ENCODE measurements at places on chromosomes 3 and 15. TPM values are rescaled to one million over a fixed set of nuclear protein-coding genes. Genes with fewer than 3 reads are reported as not detected.

- H3K27ac ChIP-seq, result no peak overlapping the region
- H3K27me3 ChIP-seq, result no peaks in the 10 kb centered on the region
- H3K4me3 ChIP-seq, result no peak overlapping the region
Measured at GRCh38 chr15:26376243-26376642, 396.6 kb downstream of the GABRB3 start.

- no peaks in the 10 kb centered on the region for H3K4me1 ChIP-seq
- H3K27me3 ChIP-seq, result peaks cover 2% of the 10 kb centered on the region
- DNase-seq, result no peak
- H3K27ac ChIP-seq, result no peak overlapping the region
- no peaks in the 10 kb centered on the region for H3K36me3 ChIP-seq
Measured at GRCh38 chr3:169354774-169355501, 308.6 kb downstream of the MECOM start.

DNA sequence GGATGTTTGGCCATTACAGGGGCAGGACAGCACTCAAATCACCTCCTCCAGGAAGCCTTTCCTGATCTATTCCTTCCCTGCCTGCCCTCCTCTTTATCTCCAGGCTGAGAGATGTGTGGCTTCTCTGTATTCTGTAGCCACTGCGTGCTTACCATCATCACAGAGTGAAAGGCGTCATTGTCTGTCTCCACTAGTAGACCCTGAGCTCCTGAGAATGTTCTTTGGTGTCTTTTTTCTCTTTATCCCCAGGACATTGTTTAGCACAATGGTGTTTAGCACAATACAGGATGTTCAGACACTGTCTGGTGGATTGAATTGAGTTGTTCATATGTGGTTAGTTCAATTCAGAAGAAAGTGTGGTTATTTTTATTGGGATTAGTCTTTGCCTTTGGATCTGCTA lies 26.2 kb upstream of the LARS2 start:
- H3K4me1 ChIP-seq, result no peaks in the 10 kb centered on the region
- DNase-seq, result no peak
- H3K27me3 ChIP-seq, result peaks cover 2% of the 10 kb centered on the region
- no peak overlapping the region for H3K4me3 ChIP-seq

GRCh38 chr3:150327678-150328653 lies 80.1 kb upstream of the TSC22D2 start:
- H3K27ac ChIP-seq, result no peak overlapping the region
- H3K27me3 ChIP-seq, result peaks cover 3% of the 10 kb centered on the region
- no peak for DNase-seq
- no peaks in the 10 kb centered on the region for H3K4me1 ChIP-seq
- no peaks in the 10 kb centered on the region for H3K36me3 ChIP-seq
- no peak overlapping the region for H3K4me3 ChIP-seq

DNA sequence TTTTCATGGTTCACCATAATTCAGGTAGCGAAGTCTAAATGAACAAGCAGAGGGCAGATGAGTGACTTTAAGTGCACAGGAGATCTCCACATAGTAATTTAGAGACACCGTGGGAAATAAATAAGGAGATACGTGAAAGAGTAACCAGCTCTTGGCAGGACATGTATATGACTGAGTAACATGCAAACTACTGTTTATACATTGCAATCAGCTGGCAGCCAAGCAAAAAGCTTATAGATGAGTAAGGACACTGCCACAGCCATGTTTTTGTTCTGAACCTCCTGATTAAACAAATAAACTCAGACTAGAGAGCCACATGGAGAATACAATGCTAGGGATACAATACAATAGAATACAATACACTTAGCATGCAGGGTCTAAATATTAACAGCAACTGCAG lies 252.4 kb downstream of the FHIT start:
- no peak overlapping the region for H3K27ac ChIP-seq
- no peak for DNase-seq
- no peaks in the 10 kb centered on the region for H3K27me3 ChIP-seq
- H3K4me1 ChIP-seq, result no peaks in the 10 kb centered on the region

GRCh38 chr15:72365844-72366243 lies 10.0 kb downstream of the HEXA start:
- no peak overlapping the region for H3K4me3 ChIP-seq
- peaks cover 21% of the 10 kb centered on the region for H3K36me3 ChIP-seq
- no peaks in the 10 kb centered on the region for H3K27me3 ChIP-seq
- peaks cover 4% of the 10 kb centered on the region for H3K4me1 ChIP-seq
- no peak overlapping the region for H3K27ac ChIP-seq
- no peak for DNase-seq

- H3K27me3 ChIP-seq, result no peaks in the 10 kb centered on the region
- no peaks in the 10 kb centered on the region for H3K36me3 ChIP-seq
- H3K4me1 ChIP-seq, result peaks cover 18% of the 10 kb centered on the region
- H3K4me3 ChIP-seq, result no peak overlapping the region
- no peak for DNase-seq
Measured at GRCh38 chr3:15861163-15861562, 63.4 kb upstream of the ANKRD28 start.

DNA sequence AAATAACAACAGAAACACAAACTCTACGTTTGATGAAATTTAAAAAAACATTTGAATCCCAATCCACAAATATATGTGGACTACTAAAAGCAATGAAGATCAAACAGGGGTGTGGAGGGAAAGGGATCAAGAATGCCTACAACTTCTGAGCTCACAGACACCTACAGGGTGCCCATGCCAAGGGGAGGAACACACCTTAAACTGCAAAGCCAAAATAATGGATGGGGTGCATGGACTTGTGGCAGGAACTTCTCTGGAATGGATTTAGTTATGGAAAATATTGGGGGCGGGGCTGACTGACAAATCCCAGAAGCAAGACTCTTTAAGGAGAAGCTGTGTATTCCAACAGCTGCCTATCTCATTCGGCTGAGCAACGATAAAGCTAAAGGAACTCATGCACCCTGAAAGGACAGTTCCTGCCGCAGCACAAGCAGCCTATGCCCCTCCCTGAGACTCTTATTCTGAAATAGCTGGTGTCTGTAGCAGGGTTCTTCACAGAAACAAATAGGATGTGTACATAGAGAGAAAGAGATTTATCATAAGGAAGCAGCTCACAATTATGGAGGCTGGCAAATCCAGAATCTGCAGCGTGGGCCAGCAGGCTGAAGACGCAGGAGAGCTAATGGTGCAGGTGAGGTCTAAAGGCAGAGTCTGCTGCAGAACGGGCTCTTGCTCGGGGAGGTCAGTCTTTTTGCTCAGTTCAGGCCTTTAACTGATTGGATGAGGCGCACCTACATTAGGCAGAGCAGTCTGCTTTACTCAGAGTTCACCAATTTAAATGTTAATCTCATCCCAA lies 24.5 kb upstream of the PLA2G4D start:
- H3K4me1 ChIP-seq, result no peaks in the 10 kb centered on the region
- no peaks in the 10 kb centered on the region for H3K27me3 ChIP-seq
- no peak overlapping the region for H3K27ac ChIP-seq
- no peaks in the 10 kb centered on the region for H3K36me3 ChIP-seq
- no peak for DNase-seq
- no peak overlapping the region for H3K4me3 ChIP-seq

DNA sequence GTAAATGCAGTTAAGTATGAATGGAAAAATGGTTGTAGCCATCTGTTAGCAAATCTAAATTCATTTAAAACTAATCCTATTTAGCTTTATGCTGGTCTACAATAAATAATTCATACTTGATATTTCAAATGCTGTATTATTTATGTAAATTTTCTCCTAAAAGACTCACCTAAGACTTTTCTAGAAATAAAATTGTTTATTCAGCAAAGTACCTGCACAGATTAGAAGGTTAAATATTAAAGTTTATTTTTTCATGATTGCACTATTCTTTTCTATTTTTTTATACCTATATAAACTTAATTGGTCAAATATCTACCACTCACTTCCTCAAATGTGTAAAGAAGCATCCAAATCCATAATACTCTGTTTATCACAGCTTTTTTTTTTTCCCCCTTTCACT lies 45.2 kb downstream of the MBNL1 start:
- H3K36me3 ChIP-seq, result peaks cover 9% of the 10 kb centered on the region
- no peak overlapping the region for H3K27ac ChIP-seq
- H3K4me3 ChIP-seq, result no peak overlapping the region
- H3K27me3 ChIP-seq, result no peaks in the 10 kb centered on the region
- DNase-seq, result no peak

- no peak for DNase-seq
- H3K27me3 ChIP-seq, result no peaks in the 10 kb centered on the region
- no peaks in the 10 kb centered on the region for H3K36me3 ChIP-seq
- no peak overlapping the region for H3K4me3 ChIP-seq
- no peaks in the 10 kb centered on the region for H3K4me1 ChIP-seq
- H3K27ac ChIP-seq, result no peak overlapping the region
Measured at GRCh38 chr3:59850417-59850816, 800.6 kb upstream of the CFAP20DC start.

- H3K4me3 ChIP-seq, result no peak overlapping the region
- no peak overlapping the region for H3K27ac ChIP-seq
- H3K36me3 ChIP-seq, result no peaks in the 10 kb centered on the region
- H3K27me3 ChIP-seq, result peaks cover 13% of the 10 kb centered on the region
- H3K4me1 ChIP-seq, result no peaks in the 10 kb centered on the region
Measured at GRCh38 chr3:196341137-196341536, 2.9 kb upstream of the TM4SF19 start.

DNA sequence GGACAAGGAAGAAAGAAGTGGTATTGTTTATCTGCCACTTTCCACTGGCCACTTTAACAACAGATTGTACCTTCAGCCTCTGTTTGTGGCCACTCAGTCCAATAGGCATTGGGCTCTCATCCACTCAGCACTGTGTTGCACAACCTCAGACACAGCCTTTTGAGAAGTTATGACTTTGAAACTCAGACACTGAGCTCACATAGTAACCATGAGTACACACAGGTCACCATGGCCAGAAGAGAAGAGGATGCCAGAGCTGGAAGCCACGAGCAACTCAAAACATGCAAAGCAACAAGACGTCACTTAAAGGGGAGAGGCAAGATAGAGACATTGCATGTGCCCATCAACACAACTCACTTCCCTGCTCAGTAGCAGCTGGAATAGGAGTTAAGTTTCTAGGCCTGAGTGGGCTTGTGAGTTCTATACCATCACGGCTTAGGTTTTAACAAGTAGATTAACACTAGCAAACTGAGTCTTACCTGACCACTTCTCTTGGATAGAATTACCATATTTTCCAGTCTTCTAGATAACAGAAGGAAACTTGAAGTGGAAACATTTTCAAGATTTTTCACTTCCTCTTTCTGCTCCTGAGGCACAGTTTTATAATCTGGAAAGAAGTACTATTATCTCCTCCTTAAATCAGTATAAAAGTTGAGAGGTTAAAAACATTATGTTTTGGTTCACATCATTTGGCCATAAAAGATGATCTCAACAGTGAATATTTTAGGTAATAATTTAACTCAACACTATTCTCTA lies 103.5 kb downstream of the IMPG2 start:
- no peak for DNase-seq
- H3K4me1 ChIP-seq, result no peaks in the 10 kb centered on the region
- H3K27me3 ChIP-seq, result no peaks in the 10 kb centered on the region
- H3K27ac ChIP-seq, result no peak overlapping the region

DNA sequence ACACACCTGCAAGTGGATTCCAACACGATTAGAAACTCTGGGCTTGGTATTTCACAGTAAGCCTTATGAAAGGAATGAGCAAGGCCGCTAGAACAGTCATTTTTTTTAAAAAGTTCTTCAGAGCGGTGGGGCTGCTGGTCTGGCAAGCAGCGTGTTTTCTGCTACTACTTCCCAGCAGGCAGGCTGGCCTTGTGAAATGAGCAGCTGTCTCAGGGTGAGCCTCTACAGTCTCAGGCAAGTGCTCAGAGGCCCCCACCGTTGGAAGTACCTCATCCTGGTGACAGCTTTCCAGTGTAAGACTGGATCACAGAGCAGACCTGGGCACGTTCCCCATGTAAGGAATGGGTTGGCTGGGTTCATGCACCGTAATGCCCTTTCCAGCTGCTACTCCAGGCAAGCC lies 119.2 kb downstream of the LRIG1 start:
- no peaks in the 10 kb centered on the region for H3K27me3 ChIP-seq
- DNase-seq, result no peak
- H3K4me3 ChIP-seq, result no peak overlapping the region
- H3K4me1 ChIP-seq, result no peaks in the 10 kb centered on the region
- peaks cover 96% of the 10 kb centered on the region for H3K36me3 ChIP-seq

DNA sequence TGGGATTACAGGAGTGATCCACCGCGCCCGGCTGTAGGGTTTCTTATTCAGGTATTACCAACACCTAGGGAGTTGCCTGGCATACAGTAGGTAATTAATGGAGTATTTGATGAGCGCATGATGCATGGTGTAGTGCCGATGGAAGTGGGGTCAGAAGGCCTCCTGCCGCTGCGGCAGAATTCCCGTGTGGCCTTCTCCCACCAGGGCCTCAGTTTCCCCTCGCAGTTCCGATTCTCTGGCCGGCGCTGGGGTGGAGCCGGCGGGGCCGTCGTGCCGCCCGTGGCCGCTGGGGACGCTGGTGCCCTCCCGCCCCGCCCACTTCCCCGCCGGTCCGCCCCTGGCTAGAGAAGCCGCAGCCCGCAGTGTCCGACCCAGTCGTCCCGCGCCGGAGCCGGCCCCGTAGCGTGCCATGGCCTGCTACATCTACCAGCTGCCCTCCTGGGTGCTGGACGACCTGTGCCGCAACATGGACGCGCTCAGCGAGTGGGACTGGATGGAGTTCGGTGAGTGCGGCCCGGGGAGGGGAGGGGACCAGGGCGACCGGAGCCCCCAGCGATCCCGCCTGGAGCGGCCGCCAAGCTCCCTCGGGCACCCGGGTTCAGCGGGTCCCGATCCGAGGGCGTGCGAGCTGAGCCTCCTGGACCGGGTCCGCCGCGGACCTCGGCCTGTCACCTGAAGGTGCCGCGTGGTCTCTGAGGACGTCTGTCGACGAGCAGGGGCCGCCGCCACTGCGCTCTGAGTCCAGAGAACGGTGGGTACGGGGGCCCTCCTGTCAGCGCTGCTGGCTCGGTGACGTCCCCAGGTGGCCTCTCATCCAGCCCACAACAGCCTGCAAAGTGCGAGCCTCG lies at the start of gene IRAK2:
Gene IRAK2, plus strand, starts transcription at position 374 of the 848 bp plus-strand sequence. Its CDS starts 36 bp downstream, at position 410.
- H3K27ac ChIP-seq, result no peak within 1 kb of the TSS
- H3K36me3 ChIP-seq, result no peaks in the 10 kb centered on the region
- no peaks in the 10 kb centered on the region for H3K27me3 ChIP-seq
- H3K4me1 ChIP-seq, result peaks cover 19% of the 10 kb centered on the region
- peak; percentile 39 for DNase-seq

- H3K4me1 ChIP-seq, result no peaks in the 10 kb centered on the region
- no peaks in the 10 kb centered on the region for H3K36me3 ChIP-seq
- H3K4me3 ChIP-seq, result no peak overlapping the region
- H3K27ac ChIP-seq, result no peak overlapping the region
Measured at GRCh38 chr3:29576181-29576580, 295.3 kb downstream of the RBMS3 start.

The ALDH1L1 gene
- 0.20 TPM for total RNA-seq

The OR5K2 gene
- total RNA-seq, result not detected

The EPHB3 gene
- total RNA-seq, result 0.36 TPM

The UTS2B gene
- 0.32 TPM for total RNA-seq

The OXTR gene
- 0.10 TPM for total RNA-seq

The CHRNA7 gene
- total RNA-seq, result 0.16 TPM

The UBA3 gene
- total RNA-seq, result 62.7 TPM

The MFAP1 gene
- 9.6 TPM for total RNA-seq

The CASR gene
- not detected for total RNA-seq

The RPL22L1 gene
- total RNA-seq, result 24.6 TPM

The ZNF620 gene
- total RNA-seq, result 3.1 TPM

Data from T-cell (primary cell).